ENCODE measurements at places on chromosomes 16 and 17. TPM values are rescaled to one million over a fixed set of nuclear protein-coding genes. Genes with fewer than 3 reads are reported as not detected.

The GPR142 gene
- total RNA-seq, result not detected

The PITPNM3 gene
- 23.4 TPM for total RNA-seq

The WNT9B gene
- total RNA-seq, result not detected

The MYH8 gene
- total RNA-seq, result not detected

The SLX4 gene
- 4.4 TPM for total RNA-seq

The WSB1 gene
- total RNA-seq, result 112 TPM

The CD300LB gene
- total RNA-seq, result 0.19 TPM

The SAT2 gene
- total RNA-seq, result 55.9 TPM

The SPATA22 gene
- not detected for total RNA-seq

The SRCIN1 gene
- 1.1 TPM for total RNA-seq

The CPHXL2 gene
- not detected for total RNA-seq

The NXN gene
- total RNA-seq, result 19.5 TPM

The KRTAP2-3 gene
- not detected for total RNA-seq

The CCL8 gene
- 0.26 TPM for total RNA-seq

The HS3ST6 gene
- 2.7 TPM for total RNA-seq

The PSME3IP1 gene
- 40.7 TPM for total RNA-seq

The HSD11B2 gene
- total RNA-seq, result 2.1 TPM

The CDRT15L2 gene
- not detected for total RNA-seq

The LGALS9B gene
- 20.8 TPM for total RNA-seq

The PDP2 gene
- total RNA-seq, result 7.2 TPM

The PFN1 gene
- 902 TPM for total RNA-seq

The BCL7C gene
- 26.7 TPM for total RNA-seq
